Colonic mucosa (tissue), 4 donors: ENCODE measurements at places on chromosomes 13 and 19. TPM values are rescaled to one million over a fixed set of nuclear protein-coding genes. Genes with fewer than 3 reads are reported as not detected.

DNA sequence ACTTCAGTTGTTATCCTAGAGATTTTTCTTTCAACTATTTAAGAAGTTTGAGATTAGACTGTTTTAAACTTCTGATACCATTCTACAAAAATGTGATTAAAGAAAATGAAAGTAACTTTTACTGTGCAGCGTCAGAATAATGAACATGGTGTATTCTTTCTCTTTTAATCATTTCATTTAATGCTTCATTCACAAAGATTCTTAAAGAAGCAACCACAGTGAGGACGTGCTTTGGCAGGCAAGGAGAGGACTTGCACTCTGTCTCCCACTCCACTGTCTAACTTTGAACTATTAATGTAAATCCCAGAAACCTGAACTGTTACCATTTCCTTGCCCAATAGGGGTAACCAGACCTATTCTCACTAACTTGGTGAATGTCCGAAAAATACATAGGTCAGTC, 137.0 kb downstream of the KCNRG start:
- no peak for DNase-seq

DNA sequence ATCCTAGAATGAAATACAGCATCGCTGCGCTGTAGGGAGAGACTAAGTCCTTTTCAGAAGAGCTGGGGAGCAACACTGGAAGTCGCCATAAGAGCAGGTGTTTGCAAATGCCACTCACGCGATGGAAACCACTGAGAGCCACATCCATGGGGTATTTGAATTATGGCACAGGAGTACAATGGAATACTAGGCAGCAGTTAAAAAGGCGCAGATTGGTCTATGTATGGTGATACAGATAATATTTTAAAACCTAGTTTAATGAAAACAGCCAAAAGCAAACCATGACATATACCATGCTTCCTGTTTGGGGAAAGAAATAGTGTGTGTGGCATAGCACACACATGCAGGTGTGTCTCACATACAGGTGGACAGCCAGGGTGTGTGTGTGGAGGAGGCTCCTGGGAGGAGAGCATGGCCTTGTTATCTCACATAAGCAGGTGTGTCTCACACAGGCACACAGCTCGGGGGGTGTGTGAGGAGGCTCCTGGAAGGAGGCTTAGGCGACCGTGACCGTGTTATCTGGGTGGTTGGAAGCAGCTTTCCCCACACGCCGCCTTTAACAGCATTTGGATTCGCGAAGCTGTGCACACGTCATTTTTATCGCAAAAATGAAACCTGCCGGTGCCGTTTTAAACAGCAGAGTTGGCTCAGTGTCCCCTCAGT, 33.6 kb downstream of the ADPRHL1 start:
- DNase-seq = no peak

- DNase-seq = no peak
Measured at GRCh38 chr13:22517544-22517943, 663.2 kb upstream of the SGCG start.

DNA sequence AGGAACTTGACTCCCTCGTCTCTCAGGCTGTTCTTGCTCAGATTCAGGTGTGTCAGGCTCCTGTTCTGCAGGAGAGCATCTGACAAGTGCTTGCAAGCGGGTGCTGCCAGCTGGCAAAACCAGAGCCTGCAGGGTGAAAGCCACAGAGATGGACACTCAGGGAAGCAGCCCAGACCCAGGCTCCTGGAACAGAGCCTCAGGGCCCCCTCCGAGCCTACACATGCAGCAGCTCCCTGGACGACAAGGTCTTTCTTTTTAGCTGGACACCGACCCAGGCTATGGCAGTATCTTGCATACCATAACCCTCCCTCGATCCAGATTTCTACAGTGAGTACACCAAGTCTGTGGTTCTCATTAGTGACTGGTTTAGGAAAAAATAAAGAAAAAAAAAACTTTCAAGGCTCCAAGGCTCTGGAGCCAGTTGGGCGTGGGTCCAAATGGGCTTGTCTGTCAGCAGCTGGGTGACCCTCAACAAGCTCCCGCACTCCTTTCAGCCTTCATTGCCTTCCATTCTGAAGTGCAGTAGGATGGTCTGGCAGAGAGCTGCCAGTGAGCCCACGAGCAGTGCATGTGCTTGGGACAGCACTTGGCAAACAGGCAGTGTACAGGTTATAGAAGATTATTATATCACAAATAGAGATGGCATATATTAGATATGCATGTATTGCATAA, 29.9 kb downstream of the NLRP13 start:
- DNase-seq = no peak

DNA sequence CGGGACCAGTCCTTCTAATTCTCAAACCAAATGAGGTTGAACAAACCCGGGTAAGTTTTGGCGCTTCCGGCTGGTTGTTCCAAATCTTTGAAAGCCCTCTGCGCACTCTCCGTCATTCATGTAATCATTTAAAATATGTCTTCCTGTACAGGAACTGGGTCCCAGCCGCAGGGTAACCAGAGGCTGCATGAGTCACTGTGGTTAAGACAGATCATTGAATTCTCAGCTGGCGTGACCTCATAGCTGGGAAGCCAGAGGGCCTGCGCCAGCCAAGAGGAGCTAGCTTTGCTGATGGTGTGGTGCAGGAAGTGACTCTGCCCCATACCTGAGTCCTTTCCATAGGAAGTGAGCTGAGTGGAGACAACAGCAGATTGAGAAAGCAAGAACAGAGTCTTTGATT, 135.2 kb downstream of the TSHZ3 start:
- peak; percentile 42 for DNase-seq

DNA sequence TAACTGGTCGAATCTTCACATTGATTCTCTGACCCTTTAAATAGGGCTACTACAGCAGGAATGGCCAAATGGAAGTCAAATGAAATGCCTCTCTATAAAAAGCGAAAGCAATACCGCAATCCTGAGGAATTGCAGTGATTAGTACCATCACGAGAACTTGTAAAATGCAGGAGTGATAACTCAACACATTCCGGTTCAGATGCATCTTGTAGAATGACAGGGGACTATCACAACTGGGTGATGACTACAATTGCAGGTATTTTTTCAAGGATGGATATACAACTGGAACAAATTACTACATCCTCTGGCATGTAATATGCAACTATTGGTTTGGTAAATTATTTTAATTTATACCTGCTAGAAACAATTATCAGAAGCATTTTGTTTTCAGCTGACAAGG, 140.4 kb downstream of the PCDH20 start:
- DNase-seq = no peak

- DNase-seq = no peak
Measured at GRCh38 chr19:46716672-46717033, 261 bp downstream of the PRKD2 start.

GRCh38 chr13:114092468-114092867, 40.0 kb downstream of the RASA3 start:
- no peak for DNase-seq

GRCh38 chr13:103406967-103407366, 340.8 kb upstream of the SLC10A2 start:
- DNase-seq = no peak

- DNase-seq = no peak
Measured at GRCh38 chr19:7795555-7796161, 32.6 kb downstream of the CLEC4M start.

GRCh38 chr13:35768073-35768472, 291.6 kb upstream of the MAB21L1 start:
- no peak for DNase-seq

DNA sequence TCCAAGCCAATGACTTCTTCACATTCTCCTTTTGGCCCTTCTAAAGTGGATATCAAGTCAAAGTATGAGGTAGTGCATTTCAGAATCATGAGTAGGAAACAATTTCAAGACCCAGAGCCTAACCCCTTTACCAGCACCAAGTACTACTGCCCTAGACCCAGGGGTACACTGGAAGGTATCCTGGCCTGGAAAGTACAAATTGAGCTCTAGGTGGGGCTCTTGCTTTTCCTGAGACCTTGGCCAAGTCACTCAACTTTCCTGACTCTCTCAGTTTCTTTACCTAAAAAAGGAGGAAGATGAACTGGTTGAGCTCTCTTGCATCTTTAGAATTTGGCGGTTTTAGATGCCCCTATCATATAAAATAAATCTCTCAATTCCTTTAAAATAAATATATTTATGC, 204.7 kb downstream of the FGF14 start:
- no peak for DNase-seq

- DNase-seq = no peak
Measured at GRCh38 chr19:44783545-44783944, 5.9 kb downstream of the CBLC start.

GRCh38 chr13:101121608-101122007, 294.7 kb downstream of the NALCN start:
- no peak for DNase-seq

DNA sequence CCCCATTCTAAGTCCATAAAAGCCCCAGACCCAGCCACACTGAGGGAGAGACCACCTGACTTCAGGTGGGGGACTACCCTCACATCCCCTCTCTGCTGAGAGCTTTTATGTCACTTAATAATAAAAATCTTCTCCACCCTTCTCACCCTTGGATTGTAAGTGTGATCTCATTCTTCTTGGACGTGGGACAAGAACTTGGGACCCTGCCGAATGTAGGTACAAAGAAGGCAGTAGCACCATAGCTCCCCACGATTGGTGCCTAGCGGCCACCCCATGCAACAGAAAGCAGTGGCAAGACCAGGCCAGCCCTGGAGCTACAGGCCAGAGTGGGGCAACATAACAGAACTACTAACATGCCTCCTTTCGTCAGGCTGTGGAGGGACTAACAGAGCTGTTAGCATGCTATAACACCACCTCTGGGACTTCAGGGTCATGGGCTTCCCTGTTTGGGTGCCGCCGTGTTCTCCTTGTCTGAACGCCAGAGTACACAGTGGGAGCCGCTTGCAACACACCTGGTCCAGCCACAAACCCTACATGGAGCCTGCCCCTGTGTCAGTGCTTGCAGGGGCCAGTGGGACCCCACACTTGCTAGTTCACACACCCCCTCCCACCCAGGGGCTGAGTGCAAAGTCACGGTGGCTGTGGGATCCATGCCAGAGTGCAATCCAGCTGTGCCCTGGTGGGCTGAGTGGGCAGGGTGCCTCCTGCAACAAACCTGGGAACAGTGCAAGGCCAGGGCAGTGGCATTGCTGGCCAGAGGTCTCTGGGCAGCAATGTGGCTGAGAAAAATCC, 5.2 kb upstream of the FBXO17 start:
- DNase-seq = no peak

- no peak for DNase-seq
Measured at GRCh38 chr19:4454747-4455718, 2.6 kb downstream of the UBXN6 start.

DNA sequence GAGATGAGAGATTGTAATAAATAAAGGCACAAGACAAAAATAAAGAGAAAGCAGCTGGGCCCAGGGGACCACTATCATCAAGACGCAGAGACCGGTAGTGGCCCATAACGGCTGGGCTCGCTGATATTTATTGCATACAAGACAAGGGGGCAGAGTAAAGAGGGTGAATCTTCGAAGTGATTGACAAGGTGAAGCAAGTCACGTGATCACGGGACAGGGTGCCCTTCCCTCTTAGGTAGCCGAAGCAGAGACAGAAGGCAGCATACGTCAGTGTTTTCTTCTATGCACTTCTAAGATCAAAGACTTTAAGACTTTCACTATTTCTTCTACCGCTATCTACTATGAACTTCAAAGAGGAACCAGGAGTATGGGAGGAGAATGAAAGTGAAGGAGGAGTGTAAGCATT, 4.6 kb upstream of the PRKCG start:
- no peak for DNase-seq

ZNF471 gene
- total RNA-seq = 2.1 TPM

KLC3 gene
- total RNA-seq = not detected

ATF5 gene
- total RNA-seq = 24.7 TPM

VSTM2B gene
- total RNA-seq = not detected
